ENCODE measurements at places on chromosomes 3 and 15.

GRCh38 chr3:37969596-37970100 lies 20.9 kb upstream of the VILL start:
- DNase-seq = no peak

- DNase-seq = no peak
Measured at GRCh38 chr15:79433276-79433990, 1.3 kb downstream of the MINAR1 start.

DNA sequence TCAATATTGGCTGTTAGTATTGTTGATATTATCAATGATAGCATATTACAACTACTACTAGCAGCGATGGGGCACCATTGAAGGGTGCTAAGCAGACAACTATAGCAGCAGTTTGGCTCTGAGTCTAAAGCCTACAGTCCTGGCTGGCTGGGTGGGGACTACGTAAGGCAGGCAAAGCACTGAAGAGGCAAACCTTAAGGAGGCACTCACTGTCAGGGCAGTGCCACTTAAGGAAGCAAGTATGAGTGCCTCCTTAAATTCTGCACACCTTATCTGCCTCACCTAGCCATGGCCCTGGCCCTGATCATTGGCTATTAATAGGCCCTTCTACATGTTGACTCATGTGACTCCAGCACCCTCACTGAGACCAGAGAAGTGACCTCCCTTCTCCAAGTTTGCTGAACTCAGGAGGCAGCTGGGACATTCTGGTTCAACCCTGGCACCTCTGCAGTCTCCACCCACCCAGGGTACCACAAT lies 20.6 kb downstream of the CDCP1 start:
- no peak for DNase-seq

DNA sequence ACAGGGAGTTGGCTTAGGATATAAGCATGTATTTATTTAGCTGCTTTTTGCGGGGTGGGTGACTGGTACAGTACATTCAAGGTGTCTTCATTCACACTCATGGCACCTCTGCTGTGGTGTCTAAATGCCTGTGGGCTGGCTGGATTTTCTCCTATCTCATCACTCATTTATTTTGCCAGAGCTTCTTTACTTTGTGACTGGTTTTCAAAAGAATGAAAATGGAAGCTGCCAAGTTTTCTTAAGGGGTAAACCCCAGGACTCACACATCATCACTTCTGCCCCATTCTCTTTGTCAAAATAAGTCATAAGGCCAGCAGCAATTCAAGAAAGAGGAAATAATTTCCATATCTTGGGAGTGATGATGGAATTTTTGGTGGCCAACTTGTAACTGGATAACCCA lies 493.4 kb upstream of the ALCAM start:
- no peak for DNase-seq

GRCh38 chr3:48528048-48528447 lies 24.1 kb upstream of the SHISA5 start:
- DNase-seq = no peak

DNA sequence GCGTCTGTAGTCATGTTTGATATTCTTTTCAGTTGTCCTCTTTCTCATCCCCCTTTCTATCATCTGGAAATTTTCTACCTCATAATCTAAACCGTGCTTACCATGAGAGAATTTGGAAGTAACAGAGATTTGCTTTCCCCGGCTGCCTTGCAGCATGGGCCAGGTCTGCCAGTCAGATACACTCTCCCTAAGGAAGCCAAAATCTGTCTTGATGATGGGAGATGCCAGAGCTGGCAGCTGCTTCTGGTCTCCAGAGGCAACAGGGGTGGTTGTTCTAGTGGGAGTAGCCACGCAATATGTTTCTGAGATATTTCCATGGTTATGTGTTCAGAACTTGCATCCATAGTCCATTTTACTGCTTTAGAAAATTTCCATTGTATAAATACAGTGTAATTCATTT lies 218.9 kb upstream of the RORA start:
- DNase-seq = no peak

DNA sequence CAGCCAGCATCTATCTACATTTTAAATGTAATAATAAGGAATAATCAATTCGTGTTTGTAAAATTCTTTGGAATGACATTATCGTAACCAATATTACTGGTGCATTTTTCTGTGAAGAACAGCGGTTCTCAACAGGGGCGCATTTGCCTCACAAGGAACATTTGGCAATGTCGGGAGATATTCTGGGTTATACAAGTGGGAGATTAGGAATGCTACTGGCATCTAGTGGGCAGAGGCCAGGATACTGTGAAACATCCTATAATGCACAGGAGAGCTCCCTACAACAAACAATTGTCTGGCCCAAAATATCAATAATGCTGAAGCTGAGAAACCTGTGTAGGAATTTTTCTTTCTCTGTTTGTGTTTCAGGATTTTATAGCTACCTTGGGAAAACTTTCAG lies 25.0 kb downstream of the ACP3 start:
- no peak for DNase-seq

GRCh38 chr3:148880681-148881080 lies 15.6 kb downstream of the CPA3 start:
- no peak for DNase-seq

DNA sequence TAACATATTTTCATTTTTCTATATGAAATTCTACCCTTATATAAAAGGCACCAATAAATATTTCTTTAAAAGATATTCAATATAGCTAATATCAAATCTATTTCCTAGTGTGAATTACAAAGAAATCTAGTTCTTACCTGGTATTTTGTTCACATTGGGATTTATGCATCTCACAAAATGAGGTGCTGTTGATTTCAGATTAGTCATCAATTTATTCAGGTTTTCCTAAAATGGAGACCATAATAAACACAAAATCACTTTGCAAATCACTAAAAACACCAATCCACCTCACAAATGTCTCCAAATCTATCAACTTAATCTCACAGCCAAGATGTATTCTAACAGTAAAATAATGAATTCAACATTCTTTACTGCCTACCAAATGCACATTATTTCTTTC lies 51.2 kb downstream of the MYH15 start:
- DNase-seq = no peak

DNA sequence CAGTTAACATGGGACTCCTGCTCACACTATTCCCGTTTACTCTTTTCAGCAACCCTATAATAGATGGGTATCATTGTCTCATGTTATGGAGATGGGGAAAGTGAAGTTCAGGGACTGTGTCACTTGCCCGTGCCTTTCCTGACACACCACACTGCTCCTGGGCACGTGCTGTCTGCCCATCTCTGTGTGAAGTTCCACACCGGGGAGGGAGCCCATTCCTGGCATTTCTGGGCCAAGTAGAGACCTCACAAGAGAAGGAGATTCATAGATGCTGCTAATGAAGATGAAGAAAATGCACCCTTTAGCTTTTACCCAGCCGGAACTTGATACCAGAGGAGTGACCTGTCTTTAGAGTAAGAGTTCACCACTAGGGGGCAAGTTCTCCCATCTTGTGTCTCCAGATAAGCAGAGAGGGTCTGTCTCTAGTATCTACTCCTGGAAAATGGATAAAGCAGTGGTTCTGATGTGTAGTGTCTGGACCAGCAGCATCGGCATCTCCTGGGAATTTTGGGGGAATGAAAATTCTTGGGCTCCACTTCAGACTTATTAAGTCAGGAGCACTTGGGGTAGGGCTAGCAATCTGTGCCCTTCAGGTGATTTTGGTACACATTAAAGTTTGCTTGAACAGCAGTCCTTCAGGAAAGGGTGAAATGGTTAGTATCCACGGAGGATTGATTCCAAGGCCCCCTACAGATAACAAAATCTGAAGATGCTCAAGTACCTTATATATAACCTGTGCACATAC lies 2.0 kb upstream of the TOPBP1 start:
- no peak for DNase-seq

DNA sequence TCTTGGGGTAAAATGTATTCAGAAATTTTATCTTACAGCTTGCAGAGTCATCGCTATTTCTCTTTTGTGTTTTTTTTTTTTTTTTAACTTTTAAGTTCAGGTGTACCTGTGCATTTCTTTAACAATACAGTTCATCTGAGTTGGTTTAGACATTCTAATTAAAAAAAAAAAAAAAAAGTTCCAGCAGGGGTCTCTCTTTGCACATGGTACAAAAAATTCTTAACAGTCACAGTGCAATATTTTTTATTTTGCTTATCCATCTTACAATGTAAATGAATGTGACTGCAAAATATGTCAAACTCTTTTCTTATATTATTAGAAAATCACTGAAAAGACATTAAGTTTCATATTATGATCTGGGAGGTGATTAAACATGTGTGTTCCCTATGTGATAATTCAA lies 47.5 kb upstream of the SLC9A9 start:
- DNase-seq = no peak

- DNase-seq = no peak
Measured at GRCh38 chr15:74041311-74041756, 41.0 kb downstream of the GOLGA6A start.

- DNase-seq = no peak
Measured at GRCh38 chr3:64972793-64973192, 285.0 kb upstream of the ADAMTS9 start.

GRCh38 chr3:63043631-63044030 lies 168.4 kb upstream of the CADPS start:
- no peak for DNase-seq
